ENCODE measurements at places on chromosomes 5 and 9. TPM values are rescaled to one million over a fixed set of nuclear protein-coding genes. Genes with fewer than 3 reads are reported as not detected.

The ACSL6 gene
- total RNA-seq, result 103 TPM

The GARNL3 gene
- 70.7 TPM for total RNA-seq

The CYSRT1 gene
- total RNA-seq, result 0.69 TPM

The FOXE1 gene
- not detected for total RNA-seq

The FOXD4L6 gene
- total RNA-seq, result 0.11 TPM

The CER1 gene
- total RNA-seq, result 0.72 TPM

The HINT1 gene
- total RNA-seq, result 229 TPM

The PCDHB15 gene
- 15.2 TPM for total RNA-seq

The IFNA13 gene
- not detected for total RNA-seq

Measured in spinal cord (tissue), 10 donors.